ENCODE measurements at places on chromosomes 2 and 18.

DNA sequence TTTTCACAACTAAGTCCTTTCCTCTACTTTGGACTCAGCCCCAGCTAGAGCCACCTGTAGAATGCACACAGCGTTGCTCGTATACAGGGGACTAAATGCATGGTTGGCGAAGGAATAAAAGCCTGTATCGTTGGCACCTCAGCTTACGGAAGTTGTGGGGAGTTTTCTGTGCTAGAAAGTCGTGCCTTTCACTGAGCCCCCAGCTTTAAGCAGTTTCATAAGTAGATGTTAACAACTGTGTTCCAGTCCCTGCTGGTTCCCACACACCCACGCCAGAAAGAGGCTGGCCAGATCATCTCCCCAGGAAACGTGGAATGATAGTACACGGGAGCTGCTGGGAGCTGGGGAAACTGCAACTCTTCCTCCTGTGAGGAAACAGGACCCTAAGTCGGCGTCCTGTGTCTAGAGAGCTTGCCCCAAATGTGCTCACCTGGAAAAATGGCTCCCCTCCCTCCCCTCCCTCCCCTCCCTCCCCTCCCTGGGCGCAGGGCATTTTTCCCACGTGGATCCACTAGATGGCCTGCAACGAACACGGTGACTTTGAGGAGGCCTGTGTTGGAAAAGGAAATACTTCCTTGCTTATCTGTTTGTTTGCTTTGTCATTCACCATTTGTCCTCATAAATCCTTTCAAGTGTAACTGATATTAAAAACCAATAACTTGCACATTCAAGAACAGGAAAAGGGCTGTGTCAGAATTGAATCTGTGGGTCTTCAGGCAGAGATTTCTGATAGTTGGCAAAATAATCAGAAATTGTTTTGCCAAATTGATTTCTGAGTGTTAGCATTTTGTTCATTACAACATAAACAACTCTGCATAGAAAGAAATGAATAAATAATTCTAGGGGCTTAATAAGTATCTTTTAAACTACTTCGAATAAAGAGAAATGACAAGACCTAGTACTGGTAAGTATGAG lies 43.9 kb upstream of the RFX8 start:
- no peak for DNase-seq

- DNase-seq, result no peak
These were observed 28.0 kb downstream of the SRSF7 start for GRCh38 chr2:38723173-38723572.

- no peak for DNase-seq
These were observed 632.9 kb downstream of the CCDC85A start for GRCh38 chr2:56816666-56817065.

GRCh38 chr2:159456500-159457426 lies 159.6 kb downstream of the BAZ2B start:
- DNase-seq, result no peak

DNA sequence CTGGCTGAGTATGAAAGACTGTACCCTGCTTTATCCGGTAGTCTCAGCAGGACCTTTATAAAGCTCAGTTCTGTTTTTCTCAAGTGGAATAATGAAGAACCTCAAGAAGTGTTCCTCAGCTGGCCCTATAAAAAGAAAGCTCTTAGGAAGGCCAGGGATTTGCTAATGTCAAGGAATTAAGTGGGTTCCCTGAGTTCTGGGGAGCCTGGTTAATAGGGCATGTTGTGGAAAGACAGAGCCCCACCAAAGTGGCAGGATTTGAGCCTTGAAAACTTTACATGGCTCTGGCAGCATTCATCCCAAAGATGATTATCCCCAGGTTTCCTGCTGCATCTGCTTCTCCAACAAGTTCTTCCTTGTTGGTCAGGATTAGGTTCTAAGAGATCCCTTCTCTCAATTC lies 6.9 kb upstream of the DYSF start:
- DNase-seq, result no peak

DNA sequence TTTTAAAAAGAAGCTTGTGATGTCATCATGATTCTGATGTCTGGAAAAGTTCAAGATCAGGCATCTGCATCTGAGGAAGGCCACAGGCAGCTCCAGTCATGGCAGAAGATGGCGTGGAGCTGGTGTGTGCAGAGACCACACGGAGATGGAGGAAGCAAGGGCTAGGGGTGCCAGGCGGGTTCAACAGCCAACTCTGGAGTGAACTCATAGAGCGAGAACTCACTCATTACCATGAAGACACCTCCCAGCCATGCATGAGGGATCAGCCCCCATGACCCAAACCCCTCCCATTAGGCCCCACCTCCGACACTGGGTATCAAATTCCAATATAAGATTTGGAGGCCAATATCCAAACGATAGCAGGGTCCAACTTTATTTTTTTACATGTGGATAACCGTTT lies 61.6 kb downstream of the KCNG2 start:
- DNase-seq, result no peak

GRCh38 chr18:31680433-31680811 lies 4.0 kb downstream of the B4GALT6 start:
- DNase-seq, result no peak

GRCh38 chr2:9533663-9534062 lies 22.0 kb downstream of the ADAM17 start:
- DNase-seq, result no peak

GRCh38 chr2:165173215-165173614 lies 30.6 kb downstream of the SCN3A start:
- DNase-seq, result no peak

DNA sequence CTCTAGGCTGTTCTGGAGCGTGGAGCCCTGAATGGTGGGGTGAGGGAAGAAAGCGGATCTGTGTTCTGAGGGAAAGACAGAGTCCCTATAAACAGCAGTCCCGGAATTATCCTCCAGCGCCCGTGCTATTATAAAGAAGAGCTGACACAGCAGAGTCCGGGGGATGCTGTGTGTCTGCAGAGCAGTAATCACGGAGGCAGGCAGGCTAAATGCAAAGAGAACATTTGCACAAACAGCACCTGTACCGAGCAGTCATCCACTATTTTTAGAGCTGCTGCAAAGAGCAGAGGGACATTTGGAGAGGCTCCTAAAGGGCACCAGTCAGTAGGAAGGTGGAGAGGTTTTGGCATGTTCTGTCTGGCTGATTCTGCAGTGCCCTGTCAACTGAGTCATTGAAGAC lies 293.8 kb upstream of the SLC14A2 start:
- no peak for DNase-seq

GRCh38 chr2:43031471-43032212 lies 194.8 kb downstream of the ZFP36L2 start:
- no peak for DNase-seq

GRCh38 chr2:105127289-105127915 lies 89.5 kb downstream of the MRPS9 start:
- DNase-seq, result no peak

DNA sequence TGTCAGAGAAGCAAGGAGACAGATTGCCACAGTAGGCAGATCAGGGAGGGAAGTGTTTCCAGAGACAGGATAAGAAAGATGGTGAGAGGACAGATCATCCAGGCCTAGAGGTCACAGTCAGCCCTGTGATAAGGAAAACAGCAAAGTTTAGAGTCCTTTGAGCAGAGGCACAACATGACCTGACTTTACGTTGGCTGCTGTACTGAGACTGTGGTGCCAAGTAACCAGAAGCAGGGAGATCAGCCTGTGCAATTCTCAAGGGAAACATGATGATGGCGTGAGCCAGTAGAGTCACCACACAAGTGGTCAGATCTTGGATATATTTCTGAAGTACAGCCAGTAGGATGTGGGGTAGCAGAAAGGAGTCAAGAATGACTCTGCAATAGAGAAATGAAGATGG lies 43.7 kb downstream of the SMC6 start:
- no peak for DNase-seq

DNA sequence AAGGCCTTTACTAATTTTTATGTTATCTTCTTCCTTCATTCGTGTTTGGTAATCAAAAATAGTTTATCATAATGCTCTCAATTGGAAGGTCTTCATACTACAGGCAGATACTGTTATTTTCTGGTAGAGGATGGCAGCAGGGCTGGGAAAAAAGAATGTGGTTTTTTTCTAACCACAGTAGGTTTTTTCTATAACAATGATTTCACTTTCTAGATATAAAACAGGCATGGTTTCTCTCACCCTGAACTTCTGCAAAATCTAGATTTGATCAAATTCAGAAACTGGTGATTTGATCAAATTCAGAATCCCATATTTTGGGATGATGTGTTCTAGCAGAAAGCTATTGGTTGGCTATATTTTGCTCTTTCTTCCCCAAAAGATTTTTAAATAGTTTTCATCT lies 27.6 kb downstream of the BCL11A start:
- no peak for DNase-seq

DNA sequence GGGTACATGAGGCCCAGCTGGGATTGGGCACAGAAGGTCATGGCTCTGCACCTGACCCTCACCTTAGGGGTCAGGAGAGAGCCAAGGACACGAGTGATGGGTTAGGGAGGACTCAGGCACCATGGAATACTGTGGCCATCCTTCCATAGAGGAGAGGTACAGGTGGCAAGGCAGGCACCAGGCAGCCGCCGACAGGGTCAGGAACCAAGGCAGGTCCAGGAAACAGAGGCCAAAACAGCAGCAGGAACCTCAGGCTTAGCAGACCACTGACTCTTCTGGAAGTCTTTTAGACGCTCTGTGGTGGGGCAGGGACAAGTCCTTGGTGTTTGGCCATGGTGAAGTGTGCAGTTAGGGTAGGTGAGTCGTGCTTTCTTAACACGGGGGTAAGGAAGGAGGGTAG lies 128.0 kb downstream of the NEDD4L start:
- no peak for DNase-seq

GRCh38 chr18:75478996-75479880 lies 51.7 kb upstream of the SMIM21 start:
- DNase-seq, result no peak

DNA sequence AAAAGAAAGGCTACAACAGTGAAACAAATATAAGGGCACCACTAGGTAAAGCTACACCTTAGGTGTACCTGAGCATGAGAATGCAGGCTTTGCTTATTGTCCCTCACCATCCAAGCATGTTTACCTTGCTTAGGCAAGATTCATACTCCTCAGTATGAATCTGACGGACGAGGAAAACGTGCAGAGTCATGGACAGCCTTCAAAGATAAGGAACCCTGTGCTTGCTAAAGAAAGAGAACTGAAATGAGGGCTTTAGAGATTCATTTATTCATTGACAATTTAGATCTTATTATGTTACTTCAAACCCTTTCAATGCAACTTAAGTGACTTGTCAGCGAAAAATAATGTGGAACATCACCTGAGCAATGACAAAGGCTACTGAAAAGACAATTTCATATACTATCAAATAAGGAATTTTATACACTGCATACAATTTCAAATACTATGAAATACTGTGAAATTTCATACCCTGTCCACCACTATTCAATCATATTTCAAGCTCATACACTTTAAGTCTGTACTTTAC lies 21.7 kb downstream of the CLASP1 start:
- DNase-seq, result no peak

DNA sequence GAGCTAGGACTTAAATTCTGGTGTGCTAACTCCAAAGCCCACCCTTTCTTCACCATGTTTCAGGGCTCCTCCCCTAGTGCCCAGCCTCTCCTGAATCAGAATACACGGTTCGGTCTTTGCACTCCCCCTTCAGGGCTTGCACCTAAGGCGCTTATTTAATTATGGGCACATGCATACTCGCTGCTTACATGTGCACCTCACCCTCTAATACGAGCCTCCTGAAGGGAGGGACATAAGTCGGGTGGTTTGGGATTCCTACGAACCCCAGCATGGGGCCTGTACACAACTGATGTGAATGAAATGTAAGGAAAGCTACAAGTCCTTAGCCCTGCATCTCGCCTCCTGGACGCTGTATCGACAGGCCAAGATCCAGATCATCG lies 435 bp downstream of the IFT172 start:
- no peak for DNase-seq

DNA sequence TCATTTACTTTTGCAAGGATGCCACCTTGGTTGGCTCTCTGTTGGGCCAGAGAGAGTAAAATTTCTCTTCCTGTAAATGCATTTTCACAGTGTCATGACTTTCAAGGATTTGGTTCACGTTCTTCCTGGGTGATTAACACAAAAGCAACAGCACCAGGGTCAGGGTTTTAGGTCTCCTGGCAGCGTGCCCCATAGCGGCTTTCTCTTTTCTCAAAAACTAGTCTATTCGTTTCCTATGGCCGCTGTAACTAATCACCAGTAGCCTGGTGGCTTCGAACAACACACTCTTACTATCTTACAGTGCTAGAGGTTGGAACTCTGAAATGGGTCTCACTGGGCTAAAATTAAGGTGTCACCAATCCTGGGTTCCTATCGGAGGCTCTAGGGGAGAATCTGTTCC lies 56.3 kb upstream of the ACMSD start:
- DNase-seq, result no peak

DNA sequence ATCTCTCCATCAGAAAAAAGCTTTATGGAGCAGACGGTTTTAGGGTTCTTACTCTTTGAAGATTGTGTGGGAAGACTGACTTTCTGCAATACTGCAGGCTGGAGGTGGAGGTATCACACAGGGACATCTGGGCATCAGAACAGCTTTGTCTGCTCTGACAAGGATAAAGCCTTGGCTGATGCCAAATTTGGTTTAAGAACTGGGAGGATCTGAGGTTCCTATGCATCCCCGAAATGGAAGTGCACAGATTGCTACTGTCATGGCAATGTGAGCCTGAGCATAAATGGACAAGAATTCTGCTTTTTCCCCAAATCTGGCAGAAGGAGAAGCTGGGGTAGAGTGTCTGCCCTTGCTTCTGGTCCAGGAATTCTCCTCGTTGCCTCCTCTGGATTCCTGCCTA lies 424.3 kb downstream of the SLC4A3 start:
- no peak for DNase-seq
